ENCODE measurements at places on chromosomes 3 and 15.

DNA sequence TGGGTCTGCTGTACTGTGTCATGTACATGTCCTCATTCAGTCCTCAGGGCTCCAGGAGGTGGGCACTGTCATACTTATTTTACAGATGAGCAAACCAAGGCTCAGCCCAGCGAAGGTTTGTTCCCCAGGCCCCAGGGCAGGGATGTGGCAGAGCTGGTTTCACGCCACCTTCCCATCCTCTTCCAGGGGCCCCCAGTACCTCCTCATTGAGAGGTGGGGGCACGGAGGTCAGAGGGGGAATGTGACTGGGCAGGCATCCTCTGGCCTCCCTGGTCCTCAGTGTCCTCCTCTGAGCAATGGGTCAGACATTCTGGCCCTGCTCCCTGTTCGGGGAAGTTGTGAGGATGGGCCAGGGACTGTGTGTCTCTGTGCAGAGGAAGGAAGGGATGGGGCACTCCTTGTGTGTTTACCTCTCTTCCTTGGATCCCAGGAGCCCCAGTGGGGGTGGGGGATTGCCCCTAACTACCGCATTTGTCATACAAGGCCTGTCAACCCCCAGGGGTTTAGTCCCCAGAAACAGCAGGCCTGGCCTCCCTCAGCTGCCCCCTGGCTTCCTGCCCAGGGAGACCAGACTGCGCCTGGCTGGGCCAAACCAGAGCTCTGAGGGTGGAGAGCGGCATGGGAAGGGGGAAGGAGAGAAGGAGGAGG is 65.9 kb upstream of the LCTL start:
- H3K4me1 ChIP-seq = no peaks in the 10 kb centered on the region
- no peaks in the 10 kb centered on the region for H3K36me3 ChIP-seq
- no peaks in the 10 kb centered on the region for H3K27me3 ChIP-seq
- no peak overlapping the region for H3K4me3 ChIP-seq

DNA sequence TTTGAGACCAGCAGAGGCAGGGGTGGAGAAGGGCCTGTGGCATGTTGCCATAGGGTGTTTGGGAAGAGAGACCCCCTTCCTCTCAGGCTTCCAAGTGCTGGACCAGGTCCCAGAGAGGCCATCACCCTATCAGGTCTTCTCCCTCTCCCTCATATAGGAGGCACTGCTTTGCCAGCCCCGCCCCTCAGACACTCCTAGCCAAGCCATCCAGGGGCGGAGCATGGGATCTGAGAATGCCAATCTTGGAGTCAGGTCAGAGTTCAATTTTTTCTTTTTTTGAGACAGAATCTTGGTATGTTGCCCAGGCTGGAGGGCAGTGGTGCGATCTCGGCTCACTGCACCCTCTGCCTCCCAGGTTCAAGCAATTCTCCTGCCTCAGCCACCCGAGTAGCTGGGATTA is 32.7 kb downstream of the CRABP1 start:
- ATAC-seq = no peak
- no peak overlapping the region for H3K27ac ChIP-seq
- no peak overlapping the region for H3K4me3 ChIP-seq
- H3K36me3 ChIP-seq = no peaks in the 10 kb centered on the region
- no peaks in the 10 kb centered on the region for H3K27me3 ChIP-seq
- H3K4me1 ChIP-seq = no peaks in the 10 kb centered on the region

GRCh38 chr15:100808691-100809090 is 70.9 kb upstream of the ALDH1A3 start:
- H3K27ac ChIP-seq = no peak overlapping the region
- no peaks in the 10 kb centered on the region for H3K27me3 ChIP-seq
- H3K4me1 ChIP-seq = no peaks in the 10 kb centered on the region
- H3K36me3 ChIP-seq = no peaks in the 10 kb centered on the region

DNA sequence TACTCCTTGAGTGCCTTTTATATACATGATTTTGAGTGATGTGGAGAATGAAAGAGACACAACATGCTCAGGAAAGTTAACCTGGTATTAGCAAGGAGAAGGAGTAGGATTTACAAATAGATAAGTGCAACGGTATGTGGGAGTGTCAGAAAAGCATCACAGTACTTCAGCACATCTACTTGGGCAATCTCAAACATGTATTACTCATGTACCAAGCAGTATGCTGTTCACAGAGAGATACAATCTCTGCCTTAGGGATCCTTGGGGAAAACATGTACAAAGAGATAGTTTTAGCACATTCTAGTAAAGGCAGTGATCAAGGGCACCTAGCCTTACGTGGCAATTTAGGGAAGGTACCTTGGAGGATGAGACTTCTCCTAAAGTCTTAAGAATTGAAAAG is 146.5 kb downstream of the FILIP1L start:
- no peak overlapping the region for H3K27ac ChIP-seq
- H3K4me3 ChIP-seq = no peak overlapping the region
- H3K36me3 ChIP-seq = peaks cover 5% of the 10 kb centered on the region
- peaks cover 9% of the 10 kb centered on the region for H3K4me1 ChIP-seq
- H3K27me3 ChIP-seq = no peaks in the 10 kb centered on the region

DNA sequence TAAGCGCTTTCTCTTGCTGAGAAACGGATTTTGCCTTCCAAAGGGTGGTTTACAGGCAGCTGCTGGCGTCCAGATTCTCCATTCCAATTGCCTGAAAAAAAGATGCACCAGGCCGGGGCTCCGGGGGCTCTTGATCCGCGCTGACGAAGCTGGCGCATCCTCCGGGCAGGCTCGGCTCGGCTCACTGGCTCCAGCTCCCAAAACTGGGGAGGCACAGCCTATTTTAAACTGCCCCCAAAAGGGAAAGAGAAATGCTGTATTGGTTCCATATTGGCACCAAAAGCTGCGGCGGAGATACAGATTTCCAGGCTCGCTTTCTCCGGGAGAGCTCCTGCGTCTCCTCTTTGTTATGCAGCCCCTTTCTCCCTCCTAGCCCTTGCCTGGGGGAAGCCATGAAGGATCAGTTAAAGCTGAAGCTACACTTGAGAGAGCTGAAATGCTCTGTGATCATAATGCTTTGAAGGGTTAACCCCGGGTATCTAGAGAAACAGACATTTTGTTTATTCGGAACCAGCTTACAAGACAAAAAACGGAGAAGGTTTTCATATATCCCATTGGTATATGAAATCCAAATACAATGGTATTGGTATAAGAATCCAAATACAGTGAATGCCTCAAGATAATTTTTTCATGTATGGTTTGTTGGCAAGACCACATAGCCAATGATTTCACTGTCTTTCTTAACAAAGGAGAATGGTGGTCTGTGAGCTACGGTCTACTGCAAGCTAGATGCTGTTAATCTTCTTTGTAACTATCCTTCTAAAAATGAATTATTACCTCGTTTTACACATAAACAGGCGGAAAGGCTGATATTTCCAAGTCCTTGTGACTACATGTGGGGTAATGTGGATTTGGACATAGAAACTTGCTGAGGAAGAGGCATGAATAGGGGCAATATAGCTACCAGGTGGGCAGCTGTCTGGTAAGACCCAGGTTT is 693 bp downstream of the CD200 start:
- H3K4me1 ChIP-seq = peaks cover 27% of the 10 kb centered on the region
- H3K27me3 ChIP-seq = no peaks in the 10 kb centered on the region
- ATAC-seq = peak; percentile 31
- peak overlapping the region; percentile 92 for H3K4me3 ChIP-seq
- H3K36me3 ChIP-seq = peaks cover 30% of the 10 kb centered on the region

- peaks cover 10% of the 10 kb centered on the region for H3K4me1 ChIP-seq
- ATAC-seq = peak; percentile 88
- peaks cover 97% of the 10 kb centered on the region for H3K36me3 ChIP-seq
- H3K4me3 ChIP-seq = peak overlapping the region; percentile 26
- H3K27me3 ChIP-seq = no peaks in the 10 kb centered on the region
These were observed 18.7 kb downstream of the TMF1 start for GRCh38 chr3:69033470-69033869.

- H3K27me3 ChIP-seq = no peaks in the 10 kb centered on the region
- H3K27ac ChIP-seq = no peak overlapping the region
- no peak overlapping the region for H3K4me3 ChIP-seq
- no peak for ATAC-seq
- no peaks in the 10 kb centered on the region for H3K36me3 ChIP-seq
These were observed 46.7 kb downstream of the PTPRG start for GRCh38 chr3:61608072-61608471.

DNA sequence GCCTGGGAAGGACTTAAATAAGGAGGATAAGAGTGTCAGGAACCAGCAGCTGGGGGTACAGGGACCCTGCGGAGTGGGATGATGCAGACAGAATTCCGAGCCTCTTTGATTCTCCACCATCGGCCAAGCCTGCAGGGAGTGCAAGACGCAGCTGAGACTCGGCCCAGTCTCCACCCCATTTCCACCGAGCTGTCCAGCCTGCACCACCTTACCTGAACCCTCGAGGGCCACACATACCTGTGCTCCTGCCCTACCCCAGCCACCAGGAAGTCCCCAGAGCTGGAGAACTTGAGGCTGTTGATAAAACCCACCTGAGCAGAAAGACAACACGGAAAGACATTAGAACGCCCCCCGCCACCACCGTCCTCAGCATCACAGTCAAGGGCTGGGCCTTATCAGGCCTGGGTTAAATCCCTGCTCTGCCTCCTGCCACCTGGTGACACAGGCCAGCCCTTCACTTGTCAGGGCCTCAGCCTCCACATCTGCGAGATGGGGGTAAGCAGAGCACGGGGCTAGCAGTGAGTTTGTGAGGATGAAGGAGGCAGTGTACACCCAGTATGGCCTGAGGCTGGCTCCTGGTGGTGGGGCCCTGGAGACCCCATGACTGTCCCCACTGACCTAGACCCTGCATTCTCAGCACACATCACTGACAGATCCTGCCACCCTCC is 8.1 kb downstream of the RRP9 start:
- ATAC-seq = no peak
- peaks cover 77% of the 10 kb centered on the region for H3K36me3 ChIP-seq

DNA sequence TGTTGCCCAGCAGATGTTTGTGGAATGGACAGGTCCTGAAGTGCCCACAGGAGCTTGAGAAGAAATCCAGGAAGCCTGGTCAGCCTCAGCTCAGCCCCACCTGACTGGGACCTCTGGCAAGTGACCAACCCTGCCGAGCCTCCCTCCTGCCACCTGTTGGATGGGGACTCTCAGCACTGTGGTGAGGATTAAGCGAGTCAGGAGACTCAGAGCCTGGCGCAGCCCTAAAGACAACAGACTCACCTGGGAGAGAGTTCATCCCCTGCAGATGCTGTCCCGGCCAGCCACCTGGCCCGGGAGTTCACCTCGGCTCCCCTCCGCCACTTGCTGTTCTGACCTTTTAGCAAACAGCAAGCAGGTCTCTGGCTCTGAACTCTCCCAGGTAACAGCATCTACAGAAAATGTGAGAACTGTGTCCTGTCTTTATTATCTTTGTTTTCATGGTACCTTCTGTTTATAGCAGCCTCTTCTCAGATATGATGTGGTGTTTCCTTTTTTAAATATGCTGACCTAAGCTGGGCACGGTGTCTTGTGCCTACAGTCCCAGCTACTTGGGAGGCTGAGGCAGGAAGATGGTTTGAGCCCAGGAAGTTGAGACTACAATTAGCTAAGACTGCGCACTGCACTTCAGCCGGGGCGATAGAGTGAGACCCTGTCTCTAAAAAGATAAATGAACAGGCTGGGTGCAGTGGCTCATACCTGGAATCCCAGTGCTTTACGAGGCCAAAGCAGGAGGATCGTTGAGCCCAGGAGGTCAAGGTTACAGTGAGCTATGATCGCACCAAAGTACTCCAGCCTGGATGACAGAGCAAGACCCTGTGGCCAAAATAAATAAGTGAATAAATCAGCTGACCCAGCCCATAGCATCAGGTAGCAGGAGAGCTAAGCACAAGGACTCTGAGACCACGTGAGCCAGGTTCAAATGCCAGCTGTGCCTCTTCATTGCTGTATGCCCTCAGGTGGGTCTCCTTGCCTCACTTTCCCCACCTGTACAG is 32.4 kb upstream of the SLC6A6 start:
- no peaks in the 10 kb centered on the region for H3K36me3 ChIP-seq
- peak overlapping the region; percentile 40 for H3K27ac ChIP-seq
- H3K4me3 ChIP-seq = no peak overlapping the region
- ATAC-seq = peak; percentile 35

GRCh38 chr3:58200846-58201355 is 9.9 kb downstream of the DNASE1L3 start:
- H3K4me1 ChIP-seq = no peaks in the 10 kb centered on the region
- no peak for ATAC-seq
- no peak overlapping the region for H3K4me3 ChIP-seq
- no peak overlapping the region for H3K27ac ChIP-seq
- peaks cover 20% of the 10 kb centered on the region for H3K27me3 ChIP-seq
- H3K36me3 ChIP-seq = no peaks in the 10 kb centered on the region

DNA sequence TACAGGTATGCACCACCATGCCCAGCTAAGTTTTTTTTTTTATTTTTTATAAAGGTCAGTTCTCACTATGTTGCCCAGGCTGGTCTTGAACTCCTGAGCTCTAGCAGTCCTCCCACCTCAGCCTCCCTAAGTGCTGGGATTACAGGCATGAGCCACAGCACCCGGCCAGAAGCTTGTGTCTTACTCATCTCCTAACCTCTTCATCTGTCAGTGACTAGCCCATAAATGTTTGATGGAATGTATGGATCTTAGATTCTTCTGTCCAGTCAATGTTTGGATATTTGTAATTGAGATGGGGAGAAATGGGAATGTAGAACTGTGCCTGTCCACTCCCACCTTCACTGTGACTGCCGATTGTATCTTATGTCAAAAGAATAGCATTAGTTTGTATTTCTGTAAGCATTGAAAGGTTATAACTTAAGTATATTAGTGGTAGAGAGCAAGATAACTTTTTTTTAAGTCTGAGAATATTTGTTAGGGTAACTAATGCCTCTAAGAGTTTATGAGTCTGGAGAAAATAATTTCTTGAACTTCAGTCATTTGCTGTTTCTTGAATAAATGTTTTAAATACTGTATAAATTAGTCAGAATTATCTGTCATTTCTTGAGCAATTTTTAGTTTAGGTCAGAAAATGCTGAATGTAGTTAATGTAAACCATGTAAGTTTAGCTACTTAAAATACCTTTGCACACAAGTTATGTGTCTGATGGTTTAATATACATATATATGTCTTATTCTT is 215.3 kb upstream of the CGNL1 start:
- H3K4me1 ChIP-seq = no peaks in the 10 kb centered on the region
- H3K27me3 ChIP-seq = no peaks in the 10 kb centered on the region
- ATAC-seq = no peak
- no peak overlapping the region for H3K4me3 ChIP-seq
- H3K27ac ChIP-seq = no peak overlapping the region

Measured in activated T-helper 17 cell treated with anti-CD3 and anti-CD28 coated beads, Interleukin-2, amount 50 U/mL, for 72 hours (primary cell).